ENCODE measurements at places on chromosomes 2 and 18. TPM values are rescaled to one million over a fixed set of nuclear protein-coding genes. Genes with fewer than 3 reads are reported as not detected.

DNA sequence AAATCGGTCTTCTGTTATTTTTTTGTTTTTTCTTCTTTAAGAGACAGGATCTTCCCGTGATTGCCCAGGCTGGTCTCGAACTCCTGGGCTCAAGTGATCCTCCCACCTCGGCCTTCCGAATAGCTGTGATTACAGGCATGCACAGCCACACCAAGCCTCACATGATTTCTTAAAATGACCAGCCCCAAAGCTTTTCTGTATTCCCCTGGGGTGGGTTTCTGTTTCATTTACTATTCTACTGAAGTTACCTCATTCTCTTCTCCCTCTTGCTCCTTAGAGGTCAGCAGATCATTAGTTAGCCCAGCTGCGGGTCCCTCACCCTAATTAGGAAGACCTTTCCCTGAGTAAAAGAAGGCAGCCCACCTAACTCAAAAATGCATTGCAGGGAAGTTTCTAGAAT is 27.6 kb downstream of the SLC1A4 start:
- DNase-seq: no peak

DNA sequence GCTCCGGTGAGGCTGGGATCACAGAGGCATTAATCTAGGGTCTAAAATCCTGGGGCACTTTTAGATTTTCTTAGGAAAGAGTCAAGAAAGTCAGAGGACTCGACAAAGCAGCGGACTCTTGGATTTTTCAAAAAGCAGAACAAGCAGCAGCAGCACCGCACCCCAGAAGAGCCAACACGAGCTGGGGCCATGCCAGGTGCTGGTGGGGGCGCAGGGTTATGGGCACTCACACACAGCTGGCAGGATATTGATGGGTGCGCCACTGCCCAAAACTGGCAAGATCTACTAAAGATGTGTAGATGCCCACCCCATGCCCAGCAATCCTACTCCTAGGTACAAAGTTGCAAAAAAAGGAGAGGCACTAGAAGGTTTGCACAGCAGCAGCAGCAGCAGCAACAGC is 33.9 kb upstream of the SEMA4C start:
- no peak for DNase-seq

GRCh38 chr2:75289771-75290170 is 90.5 kb upstream of the TACR1 start:
- no peak for DNase-seq

- DNase-seq: peak; percentile 77
Measured at GRCh38 chr2:205682239-205682970, at the start of gene NRP2. Gene NRP2 (plus strand): TSS chr2:205682501. CDS start chr2:205683291, 790 bp downstream.

GRCh38 chr2:203690117-203690431 is 16.4 kb upstream of the CD28 start:
- no peak for DNase-seq

DNA sequence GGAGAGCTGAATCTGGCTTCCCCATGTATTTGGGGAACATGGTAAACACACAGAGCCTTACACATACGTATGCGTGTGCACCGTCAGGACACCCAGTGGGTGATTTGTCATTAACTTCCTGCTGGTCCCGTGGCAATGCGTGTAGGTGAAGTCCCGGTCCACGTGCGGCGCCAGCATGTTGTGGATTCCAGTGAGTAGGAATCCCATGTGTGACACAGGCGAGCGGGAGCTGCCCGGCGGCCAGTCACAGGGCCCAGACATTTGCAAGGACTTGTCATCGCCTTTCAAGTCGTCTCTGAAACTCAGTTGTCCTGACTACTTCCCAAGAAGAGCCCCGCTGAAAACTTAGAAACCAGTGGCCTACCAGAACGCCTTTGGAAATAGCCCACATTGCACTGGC is 102.0 kb downstream of the RNF144A start:
- no peak for DNase-seq

DNA sequence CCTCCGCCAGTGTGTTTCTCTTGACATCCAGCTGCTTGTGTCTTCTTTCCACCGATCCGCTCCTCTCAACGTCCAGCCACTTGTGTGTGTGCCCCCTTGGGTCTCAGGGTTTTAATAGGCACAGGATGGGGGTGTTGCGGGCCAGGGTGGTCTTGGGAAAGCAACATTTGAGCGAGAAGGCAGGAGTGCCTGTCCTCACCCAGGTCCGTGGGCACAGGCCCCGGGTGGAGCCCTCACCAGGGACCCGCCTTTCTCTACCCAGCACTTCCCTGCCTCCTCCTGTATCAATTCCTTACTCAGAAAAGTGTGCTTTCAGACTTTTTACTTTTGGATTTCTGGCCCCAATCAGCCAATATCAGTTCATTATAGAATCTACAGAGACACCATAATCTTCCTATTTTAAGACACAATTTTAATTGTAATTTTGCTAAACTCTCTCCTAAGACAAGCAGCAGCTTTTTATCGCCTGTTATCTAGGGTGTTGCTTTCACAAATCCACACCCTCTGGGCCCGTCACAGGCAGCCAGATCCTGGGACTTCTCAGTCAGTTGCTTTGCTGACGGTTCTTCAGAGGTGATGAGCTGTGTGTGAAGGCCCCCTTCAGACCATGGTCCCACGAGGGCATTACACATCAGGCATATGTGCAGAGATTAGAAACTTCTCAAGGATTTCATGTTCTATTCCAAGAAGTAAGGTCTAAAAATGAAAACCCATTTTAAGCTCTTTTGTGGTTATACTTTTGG is 96.0 kb upstream of the FHL2 start:
- DNase-seq: no peak

- DNase-seq: no peak
Measured at GRCh38 chr2:225064362-225064761, 22.1 kb upstream of the DOCK10 start.

DNA sequence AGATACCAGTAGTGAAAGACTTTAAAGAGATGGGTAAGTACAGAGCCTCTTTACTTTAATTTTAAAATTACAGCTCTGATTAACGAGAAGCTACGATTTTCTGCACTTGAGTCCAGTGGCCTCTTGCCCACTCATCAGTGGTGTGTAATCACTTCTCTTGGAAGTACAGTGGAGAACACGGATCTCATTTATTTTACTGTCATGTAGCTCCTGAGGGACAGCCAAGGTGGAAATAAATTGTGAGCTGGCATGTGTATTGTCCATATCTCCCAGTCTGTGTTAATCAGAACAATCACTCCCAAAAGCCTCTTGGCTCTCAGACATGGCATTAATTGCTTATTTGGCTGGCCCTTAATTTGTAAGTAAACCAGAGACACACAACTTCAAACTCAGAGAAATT is 69.4 kb downstream of the LOXHD1 start:
- DNase-seq: no peak

- DNase-seq: no peak
Measured at GRCh38 chr2:101040761-101041160, 38.7 kb downstream of the RPL31 start.

- no peak for DNase-seq
Measured at GRCh38 chr18:48363175-48363574, 46.0 kb downstream of the ZBTB7C start.

DNA sequence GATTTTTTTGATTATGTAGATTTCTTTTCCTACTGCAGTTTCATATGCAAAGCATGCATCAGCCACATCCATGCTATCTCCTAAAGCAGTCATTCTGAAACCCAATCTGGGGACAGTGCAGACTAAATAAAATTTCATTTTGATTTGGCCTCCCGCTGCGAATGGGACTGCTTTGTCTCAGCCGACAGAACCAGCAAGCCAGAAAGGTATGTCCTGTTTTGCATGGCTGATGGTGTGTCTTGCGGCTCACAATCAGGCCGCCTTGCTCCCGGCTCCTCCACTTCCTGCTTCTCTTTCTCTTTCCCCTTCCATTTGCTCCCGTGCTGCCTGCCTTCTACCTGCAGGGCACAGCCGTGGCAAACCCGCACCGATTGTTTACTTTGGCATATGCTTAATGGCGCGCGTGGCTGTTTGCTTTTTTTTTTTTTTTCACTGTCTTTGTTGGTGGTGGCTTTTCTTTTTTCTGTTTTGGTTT is 419.6 kb upstream of the POU3F3 start:
- DNase-seq: no peak

DNA sequence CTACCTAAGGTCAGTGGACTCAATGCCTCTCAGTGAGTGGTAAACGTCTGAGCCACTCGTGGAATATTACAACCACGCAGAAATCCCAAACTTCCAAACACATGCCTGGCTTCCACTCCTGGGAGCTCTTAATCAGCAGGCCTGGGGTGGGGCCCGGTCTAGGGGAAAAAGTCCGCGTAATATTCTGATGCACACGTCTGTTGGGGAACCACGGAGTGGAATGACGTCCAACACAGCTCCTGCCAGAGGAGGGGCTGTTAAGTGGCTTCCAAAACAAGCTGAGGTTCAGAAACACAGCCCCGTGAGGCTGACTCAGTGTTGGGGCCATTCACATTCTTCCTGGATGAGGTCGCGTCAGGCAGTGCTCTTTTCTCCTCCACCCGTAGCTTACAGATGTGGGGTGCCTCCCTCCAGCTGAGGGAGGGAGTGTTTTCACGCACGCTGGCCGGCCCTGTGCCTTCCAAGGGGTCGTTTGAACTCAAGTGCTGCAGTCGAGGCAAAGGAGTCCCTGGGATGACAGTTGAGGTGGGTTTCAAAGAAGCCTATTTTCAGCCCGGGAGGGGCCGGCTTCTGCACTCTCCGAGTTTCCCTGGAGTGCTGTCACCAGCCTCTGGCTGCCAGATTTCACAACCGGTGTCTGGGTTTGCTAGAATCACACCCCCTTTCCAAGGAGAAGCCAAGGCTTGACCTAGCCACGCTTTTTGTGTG is 73.1 kb downstream of the ACKR3 start:
- DNase-seq: peak; percentile 96

DNA sequence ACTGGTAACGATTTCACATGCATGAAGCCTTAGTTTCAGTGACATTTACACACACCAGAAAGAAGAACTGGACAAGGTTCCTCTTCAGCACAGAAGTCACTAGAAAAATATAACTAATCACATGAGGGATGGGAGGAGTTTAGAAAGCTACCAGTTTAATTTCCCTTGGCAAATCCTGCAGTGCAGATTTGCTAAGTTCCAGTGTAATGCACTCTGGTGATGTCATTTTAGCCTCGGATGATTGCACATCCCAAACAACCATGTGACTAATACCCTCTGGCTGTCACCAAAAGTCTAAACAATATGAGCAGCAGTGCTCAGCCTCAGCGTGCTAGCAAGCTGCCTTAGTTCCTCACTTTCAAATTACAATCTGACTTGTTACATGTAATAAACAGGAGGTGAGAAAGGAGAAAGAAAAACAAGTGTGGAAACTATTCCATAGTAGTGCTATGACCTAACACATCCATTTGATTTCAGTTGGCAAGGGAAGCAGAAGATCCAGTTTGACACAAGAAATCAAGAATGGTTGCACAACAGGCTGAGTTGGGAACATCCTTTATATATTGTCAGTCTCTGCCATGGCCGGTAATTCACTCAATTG is 35.3 kb upstream of the PPP1CB start:
- peak; percentile 91 for DNase-seq

GRCh38 chr2:203704430-203704829 is 2.0 kb upstream of the CD28 start:
- no peak for DNase-seq

DNA sequence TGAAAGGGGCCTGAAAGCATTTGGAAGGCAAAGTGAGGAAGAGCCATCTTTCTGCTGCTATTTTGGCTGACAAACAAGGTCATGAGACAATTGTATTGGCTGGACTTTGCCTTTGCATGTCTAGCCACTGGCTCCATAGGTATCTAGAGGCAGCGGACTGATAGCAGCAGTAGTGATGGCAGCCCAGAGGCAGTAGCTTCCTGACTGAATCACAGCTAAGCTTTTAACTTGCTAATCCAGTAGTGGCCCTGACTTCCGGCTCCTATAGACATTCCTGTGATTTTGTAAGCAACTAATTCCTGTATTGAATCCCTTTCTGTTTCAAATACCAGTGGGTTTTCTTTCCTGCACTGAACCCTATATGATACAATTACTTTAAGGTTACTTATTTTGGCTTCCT is 69.8 kb upstream of the PDE1A start:
- DNase-seq: no peak

- no peak for DNase-seq
Measured at GRCh38 chr2:22290302-22290701, 1094.7 kb upstream of the KLHL29 start.

DNA sequence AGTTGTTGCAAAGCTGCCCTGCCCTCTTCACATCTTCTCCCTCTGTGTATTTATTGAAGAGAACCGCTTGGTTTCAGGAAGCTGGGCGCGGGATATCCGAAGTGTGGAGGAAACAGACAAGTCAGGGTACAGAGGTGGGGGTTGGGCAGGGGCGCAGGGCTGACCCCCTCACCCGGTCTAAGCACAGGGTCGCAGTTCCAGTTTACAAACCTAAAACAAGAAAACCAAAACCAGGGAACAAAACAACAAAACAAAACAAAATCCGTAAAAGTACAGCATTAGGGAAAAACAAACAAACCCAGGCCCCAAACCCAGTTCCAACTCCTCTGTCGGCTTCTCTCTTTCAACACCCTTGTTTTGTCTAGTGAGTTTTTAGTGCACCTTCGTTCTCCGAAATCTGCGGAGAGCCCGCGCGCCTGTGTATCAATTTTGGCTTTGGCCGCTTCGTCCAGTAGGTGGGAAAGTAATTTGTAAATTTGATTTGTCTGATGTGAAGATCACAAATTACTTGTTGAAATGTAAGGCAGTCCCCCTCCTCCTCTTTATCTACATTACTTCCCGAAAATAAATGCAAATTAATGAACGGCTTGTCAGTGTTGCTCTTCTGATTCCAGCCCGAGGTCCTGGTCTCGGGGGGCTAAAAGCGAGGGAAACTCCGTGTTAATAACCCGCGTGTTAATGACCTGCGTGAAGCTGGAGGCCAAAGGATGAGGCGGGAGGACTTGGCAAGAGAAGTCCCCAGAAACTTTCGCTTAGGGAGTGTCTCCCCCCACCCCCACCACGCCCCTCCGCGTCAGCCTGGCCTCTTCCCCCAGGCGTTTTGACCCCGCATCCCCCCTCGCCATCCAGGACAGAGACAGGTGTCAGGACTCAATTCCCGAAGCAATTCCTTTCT is 6.9 kb downstream of the OTX1 start:
- no peak for DNase-seq

DNA sequence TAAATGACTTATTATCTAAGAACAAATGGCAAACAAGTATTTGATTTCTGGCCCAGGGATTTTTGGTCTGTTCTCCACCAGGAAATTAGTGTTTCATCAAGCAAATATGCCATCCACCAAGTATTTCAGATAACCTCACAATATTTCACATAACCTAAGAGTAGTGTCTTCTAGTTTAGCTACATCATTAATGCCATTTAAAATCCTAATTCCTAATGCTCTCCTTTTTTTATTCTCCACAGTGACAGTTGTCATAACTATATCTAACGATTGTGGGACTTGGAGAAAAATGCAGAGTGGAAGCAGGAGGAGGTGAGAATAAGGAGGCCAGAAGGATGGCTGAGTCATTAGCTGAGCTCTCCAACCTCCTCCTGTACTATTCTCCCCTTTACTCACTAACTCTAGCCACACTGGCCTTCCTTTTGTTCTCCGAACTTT is 58.5 kb upstream of the CTLA4 start:
- no peak for DNase-seq

NIFK gene
- 68.3 TPM for total RNA-seq

ASIC4 gene
- total RNA-seq: not detected

PTPRN gene
- not detected for total RNA-seq

GBX2 gene
- 0.24 TPM for total RNA-seq

UGT1A10 gene
- total RNA-seq: not detected

RFTN2 gene
- total RNA-seq: not detected

CASP10 gene
- 6.5 TPM for total RNA-seq

HPCAL1 gene
- 29.2 TPM for total RNA-seq
